Activated naive CD8-positive, alpha-beta T cell treated with anti-CD3 and anti-CD28 coated beads for 36 hours (primary cell): ENCODE measurements at places on chromosomes 12 and 14. TPM values are rescaled to one million over a fixed set of nuclear protein-coding genes. Genes with fewer than 3 reads are reported as not detected.

DNA sequence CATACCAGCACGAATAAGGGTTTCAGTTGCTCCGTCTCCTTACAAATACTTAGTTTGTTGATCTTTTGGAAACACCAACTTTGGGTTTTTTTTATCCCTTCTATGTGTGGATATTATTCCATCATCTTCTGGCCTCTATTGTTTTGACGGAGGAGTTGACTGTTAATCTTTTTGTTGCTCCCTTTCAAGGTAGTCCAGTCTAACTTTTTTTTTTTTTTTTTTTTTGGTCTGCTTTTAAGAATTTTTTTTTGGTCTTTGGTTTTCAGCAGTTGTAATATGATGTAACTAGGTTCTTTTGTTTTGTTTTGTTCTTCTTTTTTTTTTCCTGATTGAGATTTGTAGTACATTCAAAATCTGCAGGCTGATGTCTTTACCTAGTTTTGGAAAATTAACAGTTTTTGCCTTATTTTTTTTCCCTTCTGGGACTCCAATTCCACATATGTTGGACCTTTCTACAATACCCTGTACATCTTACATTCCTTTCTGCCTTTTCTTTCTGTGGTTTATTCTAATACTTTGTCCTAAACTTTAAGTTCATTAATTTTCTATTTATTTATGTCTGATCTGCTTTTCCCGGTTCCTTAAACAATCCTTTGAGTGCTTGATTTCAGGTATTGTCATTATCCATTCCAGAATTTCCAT, 54.9 kb downstream of the DNAH10 start:
- no peak overlapping the region for H3K27ac ChIP-seq
- no peak for DNase-seq
- H3K4me1 ChIP-seq: no peaks in the 10 kb centered on the region
- H3K27me3 ChIP-seq: no peaks in the 10 kb centered on the region

GRCh38 chr12:2586156-2587038, 208.4 kb upstream of the FKBP4 start:
- no peak overlapping the region for H3K4me3 ChIP-seq
- no peaks in the 10 kb centered on the region for H3K36me3 ChIP-seq
- peaks cover 38% of the 10 kb centered on the region for H3K27me3 ChIP-seq
- no peak for DNase-seq
- H3K27ac ChIP-seq: no peak overlapping the region

DNA sequence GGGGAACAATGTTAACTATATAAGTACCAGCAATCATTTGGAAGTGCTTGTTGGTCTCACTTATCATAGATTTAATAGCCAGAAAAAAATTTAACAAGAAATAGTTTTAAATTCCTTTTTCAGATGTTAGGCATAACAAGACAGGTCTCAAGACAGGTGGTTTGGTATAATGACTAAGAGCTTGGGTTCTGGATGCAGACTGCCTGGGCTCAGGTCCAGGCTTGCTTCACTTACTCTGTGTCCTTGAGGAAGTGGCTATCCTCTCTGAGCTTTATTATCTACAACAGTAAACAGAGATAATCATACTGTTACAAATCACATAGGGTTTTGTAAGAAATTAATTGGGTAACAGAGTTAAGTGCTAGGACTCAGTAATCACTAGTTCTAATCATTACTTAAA, 338.0 kb upstream of the FLRT2 start:
- H3K4me3 ChIP-seq: no peak overlapping the region
- H3K36me3 ChIP-seq: no peaks in the 10 kb centered on the region
- no peaks in the 10 kb centered on the region for H3K4me1 ChIP-seq
- no peak overlapping the region for H3K27ac ChIP-seq
- DNase-seq: no peak
- H3K27me3 ChIP-seq: no peaks in the 10 kb centered on the region

GRCh38 chr12:3571323-3571722, 80.3 kb downstream of the PRMT8 start:
- H3K27ac ChIP-seq: no peak overlapping the region
- no peaks in the 10 kb centered on the region for H3K27me3 ChIP-seq
- DNase-seq: no peak

DNA sequence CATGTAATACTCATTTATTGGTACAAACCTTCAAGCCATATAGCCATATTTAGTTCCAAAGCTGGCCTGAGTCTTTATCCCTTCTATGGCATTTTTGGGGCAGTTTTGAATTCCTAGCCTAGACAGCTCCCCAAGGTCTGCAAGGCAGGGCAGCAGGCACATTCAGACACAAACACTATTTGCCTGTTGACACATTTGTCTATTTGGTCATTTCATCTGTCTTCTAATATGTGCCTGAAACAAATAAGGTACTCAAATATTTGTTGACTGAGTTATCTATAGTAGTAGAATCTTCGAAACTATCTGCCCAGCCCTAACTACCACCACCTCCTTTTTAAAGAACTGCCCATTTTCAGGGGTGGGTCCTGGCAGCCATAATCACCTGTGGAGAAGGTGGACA, 9.3 kb downstream of the PPM1H start:
- H3K27me3 ChIP-seq: peaks cover 15% of the 10 kb centered on the region
- H3K4me1 ChIP-seq: no peaks in the 10 kb centered on the region
- no peak overlapping the region for H3K4me3 ChIP-seq
- no peak for DNase-seq
- no peaks in the 10 kb centered on the region for H3K36me3 ChIP-seq

DNA sequence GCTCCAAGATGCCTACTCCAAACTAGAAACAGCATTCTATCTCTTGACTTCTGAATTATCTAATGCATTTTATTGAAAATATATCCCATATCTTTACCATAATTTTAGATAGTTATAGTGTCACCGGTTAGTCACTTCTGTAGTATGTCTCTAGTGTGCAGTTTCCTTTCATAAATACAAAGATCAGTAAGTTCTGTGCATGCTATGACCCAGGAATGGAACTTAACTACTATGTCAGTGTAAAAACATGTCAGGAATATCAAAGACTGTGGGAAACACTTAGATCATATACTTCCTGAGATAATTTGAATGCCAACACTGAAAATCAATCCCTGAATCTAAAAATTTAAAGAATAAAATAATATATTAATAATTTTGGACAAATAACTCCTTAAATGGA, 237.6 kb downstream of the ATXN7L3B start:
- H3K4me3 ChIP-seq: no peak overlapping the region
- H3K27me3 ChIP-seq: no peaks in the 10 kb centered on the region
- no peak overlapping the region for H3K27ac ChIP-seq
- DNase-seq: no peak
- H3K4me1 ChIP-seq: no peaks in the 10 kb centered on the region
- H3K36me3 ChIP-seq: no peaks in the 10 kb centered on the region

DNA sequence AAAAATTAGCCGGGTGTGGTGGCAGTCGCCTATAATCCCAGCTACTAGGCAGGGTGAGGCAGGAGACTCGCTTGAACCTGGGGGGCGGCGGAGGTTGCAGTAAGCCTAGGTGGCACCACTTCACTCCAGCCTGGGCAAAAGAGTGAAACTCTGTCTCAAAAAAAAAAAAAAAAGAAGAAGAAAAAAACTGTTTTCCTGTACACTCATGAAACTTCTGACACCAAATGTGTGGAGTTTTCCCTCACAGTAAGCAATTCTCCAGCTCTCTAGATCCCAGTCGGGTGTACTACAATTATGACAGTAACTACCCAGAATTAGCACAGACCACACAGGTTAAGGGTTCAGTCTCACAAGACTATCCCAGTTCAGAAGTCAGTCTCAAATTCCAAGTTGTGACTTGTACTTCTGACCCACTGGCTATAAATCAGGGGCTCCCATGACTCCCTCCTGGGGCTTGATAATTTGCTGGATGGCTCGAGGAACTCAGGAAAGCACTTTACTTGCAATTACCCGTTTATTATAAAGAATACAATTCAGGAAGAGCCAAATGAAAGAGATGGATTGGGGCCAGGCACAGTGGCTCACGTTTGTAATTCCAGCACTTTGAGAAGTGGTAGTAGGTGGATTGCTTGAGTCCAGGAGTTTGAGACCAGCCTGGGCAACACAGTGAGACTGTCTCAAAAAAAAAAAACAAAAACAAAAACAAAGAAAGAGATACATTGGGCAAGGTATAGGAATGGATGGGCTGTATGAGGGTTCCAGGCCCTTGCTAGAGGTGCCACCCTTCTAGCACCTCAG, 12.4 kb upstream of the ARF6 start:
- H3K27ac ChIP-seq: no peak overlapping the region
- H3K36me3 ChIP-seq: no peaks in the 10 kb centered on the region
- peaks cover 22% of the 10 kb centered on the region for H3K4me1 ChIP-seq
- no peak for DNase-seq

DNA sequence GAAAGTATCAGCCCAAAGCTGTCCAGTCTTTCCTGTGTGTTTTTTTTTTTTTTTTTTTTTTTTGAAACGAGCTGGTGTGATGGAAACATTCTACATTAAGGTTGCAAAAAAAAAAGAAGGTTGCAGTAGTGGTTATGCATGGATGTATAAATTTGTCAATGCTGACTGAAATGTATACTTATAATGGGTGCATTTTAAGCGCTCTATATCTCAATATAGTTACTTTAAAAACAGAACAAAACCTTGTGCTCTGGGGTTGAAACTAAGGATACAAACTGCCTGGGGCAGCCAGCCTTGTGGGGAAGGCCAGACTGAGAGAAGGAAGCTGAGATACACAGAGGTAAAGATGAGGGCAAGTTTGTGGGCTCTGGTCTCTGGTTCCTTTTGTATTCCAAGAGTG, 87.3 kb upstream of the RMST start:
- DNase-seq: no peak
- H3K27ac ChIP-seq: no peak overlapping the region
- no peaks in the 10 kb centered on the region for H3K36me3 ChIP-seq
- H3K27me3 ChIP-seq: peaks cover 8% of the 10 kb centered on the region

GRCh38 chr14:34981743-34982420, 910 bp upstream of the SRP54 start:
- DNase-seq: peak; percentile 48
- H3K36me3 ChIP-seq: peaks cover 16% of the 10 kb centered on the region
- no peak overlapping the region for H3K4me3 ChIP-seq
- no peaks in the 10 kb centered on the region for H3K27me3 ChIP-seq
- H3K27ac ChIP-seq: no peak overlapping the region
- H3K4me1 ChIP-seq: peaks cover 36% of the 10 kb centered on the region

- H3K4me1 ChIP-seq: no peaks in the 10 kb centered on the region
- no peak overlapping the region for H3K4me3 ChIP-seq
Observed at GRCh38 chr12:110141389-110141788, 17.2 kb downstream of the IFT81 start.

GRCh38 chr14:50447461-50447860, 50.8 kb upstream of the CDKL1 start:
- H3K4me3 ChIP-seq: no peak overlapping the region
- no peak overlapping the region for H3K27ac ChIP-seq
- H3K27me3 ChIP-seq: no peaks in the 10 kb centered on the region
- no peaks in the 10 kb centered on the region for H3K4me1 ChIP-seq
- DNase-seq: no peak
- H3K36me3 ChIP-seq: peaks cover 27% of the 10 kb centered on the region

- peaks cover 80% of the 10 kb centered on the region for H3K36me3 ChIP-seq
- H3K4me1 ChIP-seq: peaks cover 39% of the 10 kb centered on the region
- H3K27ac ChIP-seq: peak overlapping the region; percentile 35
- peak overlapping the region; percentile 44 for H3K4me3 ChIP-seq
- H3K27me3 ChIP-seq: no peaks in the 10 kb centered on the region
Observed at GRCh38 chr14:89603938-89604480, 187.0 kb upstream of the FOXN3 start.

GRCh38 chr12:5561057-5561456, 129.1 kb downstream of the NTF3 start:
- DNase-seq: no peak
- H3K4me1 ChIP-seq: no peaks in the 10 kb centered on the region
- H3K27ac ChIP-seq: no peak overlapping the region

DNA sequence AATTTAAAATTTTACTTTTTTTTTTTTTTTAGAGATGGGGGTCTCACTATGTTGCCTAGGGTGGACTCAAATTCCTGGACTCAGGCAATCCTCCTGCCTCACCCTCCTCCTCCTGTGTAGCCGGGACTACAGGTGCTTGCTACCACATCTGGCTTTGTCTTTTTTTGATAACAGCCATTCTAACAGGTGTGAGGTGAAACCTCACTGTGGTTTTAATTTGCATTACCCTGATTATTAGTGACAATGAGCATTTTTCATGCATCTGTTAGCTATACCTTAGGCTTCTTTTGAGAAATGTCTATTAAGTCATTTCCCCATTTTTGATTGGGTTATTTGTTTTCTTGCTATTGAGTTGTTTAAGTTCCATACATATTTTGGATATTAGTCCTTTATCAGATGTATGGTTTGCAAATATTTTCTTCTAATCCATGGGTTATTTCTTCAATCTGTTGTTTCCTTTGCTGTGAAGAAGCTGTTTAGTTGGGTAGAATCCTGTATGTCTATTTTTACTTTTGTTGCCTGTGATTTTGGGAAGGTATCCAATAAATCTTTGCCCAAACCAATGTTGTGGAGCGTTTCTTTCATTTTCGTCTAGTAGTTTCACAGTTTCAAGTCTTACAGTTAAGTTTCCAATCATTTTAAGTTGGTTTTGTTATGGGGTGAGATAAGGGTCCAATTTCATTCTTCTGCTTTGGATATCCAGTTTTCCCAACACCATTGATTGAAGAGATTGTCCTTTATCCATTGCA, 86.1 kb downstream of the MYF5 start:
- no peaks in the 10 kb centered on the region for H3K27me3 ChIP-seq
- H3K4me3 ChIP-seq: no peak overlapping the region
- no peaks in the 10 kb centered on the region for H3K4me1 ChIP-seq
- H3K36me3 ChIP-seq: no peaks in the 10 kb centered on the region

GRCh38 chr12:57552306-57552651, 2.4 kb downstream of the KIF5A start:
- H3K4me3 ChIP-seq: no peak overlapping the region
- DNase-seq: no peak
- H3K36me3 ChIP-seq: no peaks in the 10 kb centered on the region
- H3K4me1 ChIP-seq: peaks cover 17% of the 10 kb centered on the region
- peaks cover 6% of the 10 kb centered on the region for H3K27me3 ChIP-seq
- H3K27ac ChIP-seq: no peak overlapping the region

GRCh38 chr12:12333407-12334366, 16.4 kb downstream of the MANSC1 start:
- H3K27ac ChIP-seq: no peak overlapping the region
- H3K4me1 ChIP-seq: peaks cover 16% of the 10 kb centered on the region
- no peak for DNase-seq
- no peak overlapping the region for H3K4me3 ChIP-seq
- no peaks in the 10 kb centered on the region for H3K27me3 ChIP-seq

DNA sequence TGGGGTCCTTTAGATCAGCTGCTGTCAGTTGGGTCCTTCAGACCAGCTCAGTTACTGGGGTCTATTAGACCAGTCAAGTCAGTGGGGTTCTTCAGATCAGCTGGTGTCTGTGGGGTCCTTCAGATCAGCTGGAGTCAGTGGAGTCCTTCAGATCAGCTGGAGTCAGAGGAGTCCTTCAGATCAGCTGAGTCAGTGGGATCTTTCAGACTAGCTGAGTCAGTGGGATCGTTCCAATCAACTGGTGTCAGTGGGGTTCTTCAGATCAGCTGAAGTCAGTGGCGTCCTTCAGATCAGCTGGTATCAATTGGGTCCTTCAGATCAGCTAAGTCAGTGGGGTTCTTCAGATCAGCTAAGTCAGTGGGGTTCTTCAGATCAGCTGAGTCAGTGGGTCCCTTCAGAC, 14.7 kb upstream of the LPCAT3 start:
- H3K4me3 ChIP-seq: no peak overlapping the region
- no peaks in the 10 kb centered on the region for H3K4me1 ChIP-seq
- DNase-seq: no peak
- H3K36me3 ChIP-seq: no peaks in the 10 kb centered on the region

- peak overlapping the region; percentile 78 for H3K4me3 ChIP-seq
- peak; percentile 37 for DNase-seq
- no peaks in the 10 kb centered on the region for H3K36me3 ChIP-seq
- peaks cover 27% of the 10 kb centered on the region for H3K4me1 ChIP-seq
Observed at GRCh38 chr12:104957719-104958000, 430 bp downstream of the SLC41A2 start.

The OR10G3 gene
- total RNA-seq: not detected

The ITGB7 gene
- total RNA-seq: 102 TPM

The KRT81 gene
- total RNA-seq: not detected

The SPX gene
- total RNA-seq: 0.31 TPM

The KCNA1 gene
- total RNA-seq: 0.04 TPM

The SERPINA3 gene
- not detected for total RNA-seq

The C14orf39 gene
- not detected for total RNA-seq

The LRP1 gene
- 2.0 TPM for total RNA-seq
